Aorta (tissue), 5 donors: ENCODE measurements at places on chromosomes 1 and 21.

DNA sequence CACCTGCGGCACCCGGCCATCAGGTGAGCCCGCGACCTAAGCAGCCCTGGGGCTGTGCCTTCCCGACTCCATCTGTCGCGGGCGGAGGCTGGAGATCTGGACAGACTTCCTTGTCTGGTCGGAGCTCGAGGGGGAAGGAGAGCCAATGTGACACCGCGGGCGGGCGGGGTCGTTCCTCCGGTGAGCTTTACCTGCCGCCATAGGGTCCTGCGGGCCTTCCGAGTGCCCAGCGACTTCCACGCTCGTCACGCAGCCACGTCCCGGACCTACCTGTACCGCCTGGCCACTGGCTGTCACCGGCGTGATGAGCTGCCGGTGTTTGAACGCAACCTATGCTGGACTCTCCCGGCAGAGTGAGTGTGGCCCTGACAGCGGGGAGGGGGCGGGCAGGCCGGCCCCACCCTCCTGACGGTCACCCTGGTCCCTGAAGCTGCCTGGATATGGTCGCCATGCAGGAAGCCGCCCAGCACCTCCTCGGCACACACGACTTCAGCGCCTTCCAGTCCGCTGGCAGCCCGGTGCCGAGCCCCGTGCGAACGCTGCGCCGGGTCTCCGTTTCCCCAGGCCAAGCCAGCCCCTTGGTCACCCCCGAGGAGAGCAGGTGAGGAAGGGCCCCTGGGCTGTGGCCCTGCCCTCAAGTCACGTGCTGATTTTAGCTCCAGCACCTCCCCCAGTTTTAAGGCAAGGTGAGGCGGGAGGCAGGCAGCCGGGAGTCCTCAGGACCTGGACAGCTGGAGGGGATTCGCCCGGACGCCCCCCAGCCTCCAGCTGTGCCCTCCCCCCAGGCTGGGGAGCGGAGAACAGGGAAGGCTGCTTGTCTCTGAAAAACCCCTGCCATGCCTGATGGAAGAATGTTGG, 1.1 kb downstream of the PUSL1 start:
- no peaks in the 10 kb centered on the region for H3K36me3 ChIP-seq
- H3K4me1 ChIP-seq, result no peaks in the 10 kb centered on the region
- DNase-seq, result no peak
- H3K27ac ChIP-seq, result no peak overlapping the region

GRCh38 chr1:186772228-186772627, 56.5 kb upstream of the PLA2G4A start:
- H3K4me3 ChIP-seq, result no peak overlapping the region
- no peak overlapping the region for H3K27ac ChIP-seq
- H3K4me1 ChIP-seq, result no peaks in the 10 kb centered on the region
- no peaks in the 10 kb centered on the region for H3K27me3 ChIP-seq

- H3K4me1 ChIP-seq, result no peaks in the 10 kb centered on the region
- no peak overlapping the region for H3K4me3 ChIP-seq
- H3K27me3 ChIP-seq, result no peaks in the 10 kb centered on the region
- DNase-seq, result no peak
- no peaks in the 10 kb centered on the region for H3K36me3 ChIP-seq
Measured at GRCh38 chr1:76381450-76382097, 307.0 kb downstream of the ST6GALNAC3 start.

DNA sequence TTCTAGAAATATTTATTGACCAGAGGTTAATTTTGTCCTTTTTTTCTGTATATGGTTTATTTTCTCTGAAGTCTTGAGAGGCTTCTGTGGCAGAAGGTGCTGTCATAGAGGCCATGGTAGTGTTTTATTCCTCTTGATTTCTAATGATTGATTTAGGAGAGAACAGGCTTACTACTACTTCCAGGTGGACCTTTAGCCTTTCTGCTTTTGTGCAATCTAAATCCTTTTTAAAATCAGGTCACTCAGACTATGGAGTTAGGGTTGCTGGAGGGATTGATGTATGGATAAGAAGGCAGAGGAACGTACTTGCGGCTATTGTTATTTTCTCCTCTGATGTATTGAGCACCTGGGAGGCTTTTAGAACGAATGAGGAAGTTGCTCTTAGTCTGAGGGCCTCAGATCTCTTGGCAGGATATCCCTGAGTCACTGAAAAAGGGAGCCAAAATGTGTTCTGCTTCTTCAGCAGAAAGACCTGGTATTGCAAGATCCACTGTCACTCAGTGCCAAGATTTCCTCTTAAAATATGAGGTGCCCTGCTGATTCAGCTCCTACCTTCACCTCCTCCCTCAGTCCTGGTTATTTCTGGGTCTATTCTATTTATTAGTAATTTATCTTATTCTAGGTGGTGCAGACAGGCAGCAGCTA, 277.4 kb downstream of the ZNF648 start:
- no peak overlapping the region for H3K27ac ChIP-seq
- no peaks in the 10 kb centered on the region for H3K36me3 ChIP-seq
- no peaks in the 10 kb centered on the region for H3K4me1 ChIP-seq
- H3K27me3 ChIP-seq, result no peaks in the 10 kb centered on the region

GRCh38 chr21:36697060-36697850, 1.7 kb upstream of the SIM2 start:
- no peak overlapping the region for H3K4me3 ChIP-seq
- no peaks in the 10 kb centered on the region for H3K4me1 ChIP-seq
- no peaks in the 10 kb centered on the region for H3K36me3 ChIP-seq
- peak; percentile 37 for DNase-seq
